OCI-M1 (cell line): ENCODE measurements at places on chromosomes 16 and 17.

DNA sequence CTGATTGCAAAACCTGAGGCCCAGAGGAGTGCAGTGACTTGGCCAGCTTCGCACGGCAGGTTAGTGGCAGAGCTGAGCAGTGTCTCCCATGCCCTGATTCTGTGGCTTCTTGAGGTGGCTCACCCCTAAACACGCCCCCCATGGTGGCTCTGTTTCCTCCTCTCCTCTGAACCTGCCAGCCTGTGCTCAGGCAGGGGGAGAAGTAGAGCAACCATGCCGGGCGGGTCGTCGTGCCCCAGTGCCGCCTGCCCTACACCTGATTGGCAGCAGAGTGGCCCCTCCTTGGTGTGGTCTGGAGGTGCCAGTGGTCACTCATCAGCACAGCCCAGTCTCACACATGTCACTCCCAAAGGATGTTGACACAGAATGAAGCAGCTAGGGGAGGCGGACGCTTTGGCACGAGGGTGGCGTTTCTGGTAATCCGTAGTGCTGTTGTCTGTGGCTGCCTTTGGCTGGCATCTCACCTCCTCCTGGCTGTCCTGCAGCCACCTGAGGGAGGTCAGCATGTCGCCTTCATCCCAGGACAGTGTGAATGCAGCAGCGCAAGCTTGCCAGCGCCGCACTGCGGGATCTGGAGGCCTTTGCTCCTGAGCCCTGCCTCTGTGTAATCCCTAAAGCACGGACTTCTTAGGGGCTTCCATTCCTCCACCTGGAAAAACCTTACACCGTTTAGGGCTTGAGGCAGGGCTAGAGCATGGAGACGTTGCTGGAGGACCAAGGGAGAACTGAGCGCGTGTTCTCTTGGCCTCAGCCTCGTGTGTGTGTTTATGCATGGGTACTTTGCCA lies 294.7 kb downstream of the SEC14L1 start:
- DNase-seq, result no peak

GRCh38 chr16:4393240-4393600 lies 21.6 kb downstream of the VASN start:
- no peak for DNase-seq

GRCh38 chr17:4477255-4477791 lies 21.4 kb upstream of the SPNS2 start:
- no peak for DNase-seq

- no peak for DNase-seq
These were observed 189.9 kb downstream of the ZFHX3 start for GRCh38 chr16:72857834-72858664.

DNA sequence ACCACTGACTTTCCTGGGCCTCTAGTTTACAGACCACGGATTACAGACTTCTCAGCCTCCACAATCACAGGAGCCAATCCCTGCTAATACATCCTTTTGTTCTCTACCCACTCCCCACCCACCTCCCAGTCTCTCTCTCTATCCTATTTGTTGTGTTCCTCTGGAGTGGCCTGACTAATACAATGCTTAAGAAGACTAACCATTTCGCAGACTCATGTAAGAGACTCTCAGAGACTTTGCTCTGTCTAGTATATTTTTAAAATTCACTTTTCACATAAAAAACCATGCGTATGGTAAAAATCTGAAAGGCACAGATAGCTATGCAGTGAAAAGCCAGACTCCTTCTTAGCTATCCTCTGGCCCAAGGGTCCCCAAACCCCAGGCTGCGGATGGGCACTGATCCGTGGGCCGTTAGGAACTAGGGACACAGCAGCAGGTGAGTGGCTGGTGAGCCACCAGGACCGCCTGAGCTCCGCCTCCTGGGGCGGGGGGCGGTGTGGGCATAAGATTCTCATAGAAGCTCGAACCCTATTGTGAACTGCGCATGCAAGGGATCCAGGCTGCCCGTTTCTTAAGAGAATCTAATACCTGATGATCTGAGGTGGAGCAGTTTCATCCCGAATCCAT lies 7.6 kb downstream of the PIK3R6 start:
- DNase-seq, result no peak
